ENCODE measurements at places on chromosomes 3 and 15.

GRCh38 chr3:197224034-197224444 lies 74.4 kb downstream of the DLG1 start:
- no peak for DNase-seq

DNA sequence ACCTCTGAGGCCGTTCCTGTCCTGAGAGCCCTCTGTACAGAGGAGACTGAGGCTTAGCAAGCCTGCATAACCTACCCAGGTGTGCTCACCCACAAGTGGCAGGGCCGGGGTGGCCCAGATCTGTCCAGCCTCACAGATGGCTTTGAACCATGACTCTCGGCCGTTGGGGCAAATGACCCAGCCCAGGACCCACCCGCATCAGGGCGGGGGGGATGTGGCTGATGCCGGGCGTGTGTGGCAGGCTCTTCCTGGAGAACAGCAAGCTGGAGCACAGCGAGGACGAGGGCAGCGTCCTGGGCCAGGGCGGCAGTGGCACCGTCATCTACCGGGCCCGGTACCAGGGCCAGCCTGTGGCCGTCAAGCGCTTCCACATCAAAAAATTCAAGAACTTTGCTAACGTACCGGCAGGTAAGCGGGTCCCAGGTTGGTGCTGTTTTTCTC lies 133.5 kb downstream of the LRRK1 start:
- DNase-seq, result peak; percentile 59

DNA sequence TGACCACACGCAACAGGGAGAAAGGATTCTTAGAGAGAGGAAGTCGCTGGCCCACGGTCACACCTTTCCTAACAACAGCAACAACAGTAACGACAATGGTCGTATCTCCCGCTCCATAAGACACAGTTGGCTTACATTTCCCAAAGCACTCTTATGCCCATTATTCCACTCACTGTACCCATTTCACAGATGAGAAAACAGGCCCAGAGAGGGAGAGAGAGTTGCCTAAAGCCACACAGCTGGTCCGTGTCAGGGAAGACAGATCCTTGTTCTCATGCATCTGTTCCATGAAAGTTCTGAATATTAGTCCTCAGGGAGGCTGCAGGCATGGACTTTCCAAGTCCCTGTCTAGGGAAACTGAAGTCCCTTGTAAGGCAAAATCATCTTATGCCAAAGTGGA lies 42.0 kb upstream of the ATP2B2 start:
- DNase-seq, result no peak

DNA sequence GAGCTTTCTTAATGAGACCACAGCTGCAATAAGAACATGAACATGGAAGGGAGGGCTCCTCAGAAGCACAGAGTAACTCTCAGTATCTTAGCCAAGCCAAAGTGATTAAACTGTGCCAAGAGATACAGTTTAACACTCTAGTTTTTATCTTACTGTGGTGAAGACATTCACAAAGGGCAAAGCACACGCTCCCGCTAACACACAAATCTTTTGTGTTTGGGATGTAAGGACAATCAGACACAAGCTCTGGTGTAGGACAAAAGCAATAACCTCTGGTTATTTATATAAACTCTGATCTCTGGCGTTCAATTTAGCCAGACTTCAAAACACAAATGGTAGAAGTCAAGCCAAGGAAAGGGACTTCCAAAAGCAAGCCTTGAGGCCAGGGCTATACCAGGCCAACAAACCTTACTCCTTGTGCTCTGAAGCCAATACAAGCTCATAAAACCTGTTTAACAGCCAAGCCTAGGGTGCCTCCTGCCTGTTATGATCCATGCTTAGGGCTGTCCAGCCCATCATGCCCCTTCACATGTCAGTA lies 27.8 kb downstream of the DPH3 start:
- no peak for DNase-seq

DNA sequence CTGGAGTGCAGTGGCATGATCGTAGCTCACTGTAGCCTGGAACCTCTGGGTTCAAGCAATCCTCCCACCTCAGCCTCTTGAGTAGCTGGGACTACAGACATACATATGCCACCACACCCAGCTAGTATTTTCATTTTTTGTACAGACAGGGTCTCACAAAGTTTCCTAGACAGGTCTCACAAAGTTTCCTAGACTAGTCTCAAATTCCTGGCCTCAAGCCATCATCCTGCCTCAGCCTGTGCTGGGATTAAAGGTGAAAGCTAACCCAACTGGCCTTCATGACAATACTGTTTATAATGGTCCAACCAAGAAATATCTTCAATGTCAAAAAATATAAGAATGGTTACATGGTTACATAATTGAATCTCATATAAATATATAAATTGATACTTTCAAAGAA lies 24.0 kb downstream of the GPR176 start:
- no peak for DNase-seq

DNA sequence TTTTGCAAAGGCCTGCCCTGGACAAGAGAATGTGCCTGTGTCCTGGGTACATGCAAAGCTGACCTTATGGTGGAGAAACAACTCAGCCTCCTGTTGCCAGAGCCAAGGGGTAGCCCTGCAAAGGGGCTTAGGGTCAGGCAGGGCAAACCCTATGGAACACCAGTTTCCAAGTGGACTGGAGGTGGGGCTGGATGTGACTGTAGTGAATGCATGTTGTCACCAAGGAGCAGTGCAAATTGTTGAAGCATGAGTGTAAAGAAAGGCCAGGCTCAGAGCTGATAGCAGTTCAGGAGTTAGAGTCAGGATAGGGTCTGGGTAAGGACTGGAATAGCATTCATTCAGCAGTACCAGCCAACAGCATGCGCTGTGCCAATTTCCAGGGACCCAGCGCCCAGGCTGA lies 82.9 kb upstream of the PXYLP1 start:
- DNase-seq, result no peak

GRCh38 chr3:154898916-154899315 lies 181.2 kb upstream of the MME start:
- no peak for DNase-seq

DNA sequence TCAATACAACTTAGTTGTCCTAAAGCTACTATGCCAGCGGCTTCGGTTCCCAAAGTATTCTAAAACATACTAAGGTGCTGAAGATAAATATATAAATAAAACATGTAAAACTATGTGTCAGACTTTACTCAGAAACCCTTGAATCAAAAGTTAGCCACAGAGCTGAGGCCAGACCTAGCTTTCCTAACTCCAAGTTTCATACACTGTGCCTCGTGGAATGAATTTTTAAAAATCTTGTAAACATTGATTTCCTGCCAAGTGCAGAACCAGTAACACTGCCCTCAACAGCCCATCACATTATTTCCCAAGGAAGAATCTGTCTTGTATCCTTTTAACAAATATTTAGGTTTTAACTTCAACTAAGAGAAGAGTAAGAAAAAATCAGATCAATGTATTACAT lies 36.4 kb downstream of the TAMM41 start:
- no peak for DNase-seq

GRCh38 chr3:54366007-54366750 lies 243.8 kb downstream of the CACNA2D3 start:
- DNase-seq, result no peak

GRCh38 chr3:53862241-53862640 lies 15.9 kb downstream of the IL17RB start:
- DNase-seq, result no peak

GRCh38 chr3:183386651-183387050 lies 41.8 kb downstream of the MCF2L2 start:
- no peak for DNase-seq

DNA sequence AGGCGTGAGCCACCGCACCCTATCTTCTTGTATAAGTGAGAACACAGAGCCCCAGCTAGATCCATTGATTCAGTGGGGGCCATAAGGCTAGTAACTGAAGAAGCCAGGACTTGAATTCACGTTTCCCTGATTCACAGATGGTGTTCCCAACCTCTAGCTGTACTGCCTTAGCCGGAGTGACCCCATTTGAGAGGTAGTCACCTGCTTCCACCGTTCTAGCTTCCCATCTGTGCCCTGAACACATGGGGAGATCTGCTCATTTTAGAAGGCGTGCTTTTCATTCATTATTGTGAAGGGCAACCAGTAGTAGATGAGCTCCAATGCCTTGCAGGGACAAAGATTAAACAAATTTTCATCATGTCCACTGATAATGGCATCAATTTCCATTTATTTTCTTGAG lies 365.7 kb upstream of the TPM1 start:
- no peak for DNase-seq

DNA sequence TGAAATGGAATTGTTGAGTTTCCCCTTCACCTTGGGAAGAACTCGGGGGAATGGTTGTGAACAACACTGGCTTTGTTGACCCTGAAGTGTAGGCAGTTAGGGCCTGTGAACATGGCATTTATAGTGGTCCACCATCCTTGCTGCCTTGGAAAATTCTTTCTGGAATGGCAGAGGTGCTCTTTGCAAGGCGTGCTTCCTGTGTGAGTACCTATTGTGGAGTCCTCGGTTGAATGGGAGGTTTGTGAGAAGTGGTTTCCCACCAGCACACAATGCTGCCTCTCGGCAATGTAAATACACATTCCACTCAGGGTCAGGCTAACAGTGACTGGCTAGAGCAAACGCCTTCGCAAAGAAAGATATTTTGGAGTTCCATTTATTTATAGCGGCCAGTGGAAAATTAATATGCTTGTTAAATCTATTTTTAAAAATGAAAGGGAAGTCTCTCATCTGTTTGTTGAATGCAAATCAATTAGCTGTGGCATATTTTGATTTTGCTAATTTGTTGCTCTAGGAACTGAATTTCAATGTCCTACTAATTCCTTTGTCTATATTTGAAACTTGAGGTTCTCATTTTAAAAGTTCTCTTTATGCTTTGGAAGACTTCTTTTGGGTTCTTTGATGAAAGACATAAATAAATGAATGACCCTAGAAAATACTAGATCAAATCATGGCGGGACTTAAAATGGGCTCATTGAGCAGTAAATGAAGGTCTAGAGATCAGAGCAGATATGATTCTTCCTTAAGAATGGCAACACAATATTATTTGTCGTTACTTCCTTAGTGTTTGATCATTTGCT lies 59.5 kb downstream of the FNDC3B start:
- DNase-seq, result no peak

DNA sequence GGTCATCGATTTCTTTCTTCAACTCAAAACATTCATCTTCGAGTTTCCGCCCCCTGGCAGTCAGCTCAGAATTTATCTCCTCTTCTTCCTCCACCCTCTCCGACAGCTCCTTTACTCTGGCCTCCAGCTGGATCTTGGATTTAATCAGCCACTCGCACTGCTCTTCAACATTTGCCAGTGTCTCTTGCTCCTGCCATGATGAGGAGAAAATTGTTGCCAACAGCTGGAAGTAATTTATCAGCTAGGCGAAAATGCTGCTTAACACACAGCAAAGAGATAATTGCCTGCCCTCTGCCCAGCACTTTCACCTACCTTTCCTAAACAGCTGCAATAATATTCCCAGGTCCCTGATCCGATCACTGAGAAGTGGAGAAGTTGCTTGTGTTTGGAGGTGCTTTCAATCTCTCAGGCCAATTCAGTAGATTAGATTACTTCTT lies 69.3 kb downstream of the MYH15 start:
- no peak for DNase-seq

DNA sequence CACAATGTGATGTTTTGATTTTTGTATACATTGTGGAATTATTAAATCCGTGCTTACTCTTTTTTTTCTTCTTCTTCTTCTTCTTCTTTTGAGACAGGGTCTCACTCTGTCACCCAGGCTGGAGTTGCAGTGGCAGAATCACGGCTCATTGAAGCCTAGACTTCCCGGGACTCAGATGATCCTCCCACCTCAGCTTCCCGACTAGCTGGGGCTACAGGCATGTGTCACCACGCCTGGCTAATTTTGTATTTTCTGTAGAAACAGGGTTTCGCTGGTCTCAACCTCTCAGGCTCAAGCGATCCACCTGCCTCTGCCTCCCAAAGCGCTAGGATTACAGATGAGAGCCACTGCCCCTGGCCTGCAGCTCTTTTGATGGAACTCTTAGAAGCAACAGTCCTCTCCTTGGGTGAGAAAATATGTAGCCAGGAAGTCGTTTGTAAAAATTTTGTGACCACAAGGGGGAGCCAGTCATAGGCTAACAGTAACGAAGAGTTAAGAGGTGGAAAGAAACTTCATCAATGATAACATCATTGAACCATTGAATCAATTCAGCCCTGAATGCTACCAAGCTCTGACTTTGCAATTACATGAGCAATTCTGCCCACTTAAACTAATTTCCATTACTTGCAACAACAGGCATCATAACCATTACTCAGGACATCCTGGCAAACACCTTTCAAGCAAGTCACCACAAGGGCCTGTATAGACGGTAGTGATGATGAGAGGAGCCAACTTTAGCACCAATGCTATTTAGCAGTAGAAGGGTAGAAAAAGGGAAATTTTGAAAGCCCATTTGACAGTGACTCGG lies 16.7 kb upstream of the CMTM7 start:
- DNase-seq, result no peak

DNA sequence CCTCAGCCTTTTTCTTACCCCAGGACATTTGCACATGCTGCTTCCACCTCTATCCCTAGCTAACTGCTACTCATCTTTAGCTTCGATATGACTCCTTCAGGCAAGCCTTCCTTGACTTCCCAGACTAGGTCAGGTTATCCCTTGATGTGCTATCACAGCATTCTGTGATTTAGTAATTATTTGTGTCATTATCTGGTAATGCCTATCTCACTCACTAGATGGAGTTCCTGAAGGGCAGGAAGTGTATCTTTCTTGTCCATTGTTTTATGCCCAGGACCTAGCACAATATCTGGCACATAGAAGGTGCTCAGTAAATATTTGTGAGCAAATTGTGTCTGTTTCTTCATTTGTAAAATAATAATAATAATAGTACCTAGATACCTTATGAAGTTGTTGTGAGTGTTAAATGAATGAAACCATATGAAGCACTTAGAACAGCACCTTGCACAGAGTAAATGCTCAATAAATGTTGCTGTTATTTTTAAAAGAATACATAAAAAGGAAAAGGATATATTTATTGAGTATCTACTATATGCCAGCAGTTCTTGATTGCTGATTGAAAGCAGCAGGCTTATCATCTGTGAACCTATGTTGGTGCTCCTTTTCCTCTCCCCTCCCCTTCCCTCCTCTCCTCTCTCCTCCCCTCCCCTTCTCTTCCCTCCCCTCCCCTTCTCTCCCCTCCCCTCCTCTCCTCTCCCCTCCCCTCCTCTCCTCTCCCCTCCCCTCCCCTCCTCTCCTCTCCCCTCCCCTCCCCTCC lies 31.5 kb downstream of the SQOR start:
- no peak for DNase-seq

- no peak for DNase-seq
Observed at GRCh38 chr3:69276884-69277283, 109.0 kb downstream of the FRMD4B start.

- no peak for DNase-seq
Observed at GRCh38 chr15:42108806-42109205, 14.4 kb upstream of the PLA2G4D start.

Data from tibial artery (tissue), 4 donors.